ENCODE measurements at places on chromosomes 13 and 19.
A peak's percentile ranks its signal among the peaks of the same experiment; 100 is the strongest.

- no peak for DNase-seq
Measured at GRCh38 chr19:15895876-15896430, 1.9 kb downstream of the CYP4F2 start.

- peak; percentile 76 for DNase-seq
Measured at GRCh38 chr19:40598121-40598917, 2.9 kb upstream of the LTBP4 start.

DNA sequence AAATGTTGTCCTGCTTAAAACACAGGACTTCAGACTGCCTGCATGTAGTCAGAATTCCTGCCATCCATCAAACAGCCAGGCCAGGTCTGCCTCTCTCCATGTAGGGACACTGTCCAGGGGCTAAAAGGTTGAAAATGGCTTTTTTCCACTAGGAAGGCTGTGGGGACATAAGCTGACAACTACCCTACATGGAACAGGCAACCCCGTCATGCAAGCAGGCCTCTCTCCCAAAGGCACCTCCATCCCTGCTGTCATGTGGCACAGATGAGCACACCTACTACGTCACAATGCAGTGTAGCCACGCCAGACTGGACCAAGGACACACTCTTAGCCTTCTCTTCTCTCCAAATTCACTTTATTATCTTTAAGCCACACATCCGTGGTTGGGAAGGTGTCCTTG lies 40.8 kb downstream of the LATS2 start:
- no peak for DNase-seq

DNA sequence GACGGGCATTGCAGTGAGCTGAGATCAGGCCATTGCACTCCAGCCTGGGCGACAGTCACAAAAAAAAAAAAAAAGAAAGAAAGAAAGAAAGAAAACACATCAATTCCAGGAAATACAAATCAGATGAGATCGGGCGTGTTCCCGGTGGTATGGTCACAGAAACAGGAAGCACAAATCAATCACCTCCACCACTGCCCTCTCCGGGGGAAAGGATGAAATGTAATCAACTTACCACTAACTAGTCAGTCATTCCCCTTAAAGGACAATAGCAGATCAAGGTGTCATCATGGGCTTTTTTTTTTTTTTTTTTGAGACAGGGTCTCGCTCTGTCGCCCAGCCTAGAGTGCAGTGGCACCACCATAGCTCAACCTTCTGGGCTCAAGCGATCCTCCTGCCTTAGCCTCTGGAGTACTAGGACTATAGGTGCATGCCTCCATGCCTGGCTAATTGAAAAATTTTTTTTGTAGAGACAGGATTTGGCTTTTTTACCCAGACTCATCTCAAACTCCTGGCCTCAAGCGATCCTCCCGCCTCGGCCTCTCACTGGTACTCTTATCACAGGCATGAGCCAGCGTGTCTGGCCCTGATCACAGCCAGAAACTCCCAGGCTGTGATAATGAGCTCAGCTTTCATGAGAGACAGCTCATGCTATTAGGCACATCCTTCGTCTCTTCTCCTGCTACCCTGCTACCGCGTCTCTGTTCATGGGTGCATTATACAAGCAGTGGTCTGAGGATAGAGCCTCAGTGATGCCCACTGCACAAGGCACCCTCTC lies 6.8 kb upstream of the DPRX start:
- DNase-seq = no peak

GRCh38 chr19:40806423-40807146 lies 7.6 kb downstream of the EGLN2 start:
- peak; percentile 82 for DNase-seq

DNA sequence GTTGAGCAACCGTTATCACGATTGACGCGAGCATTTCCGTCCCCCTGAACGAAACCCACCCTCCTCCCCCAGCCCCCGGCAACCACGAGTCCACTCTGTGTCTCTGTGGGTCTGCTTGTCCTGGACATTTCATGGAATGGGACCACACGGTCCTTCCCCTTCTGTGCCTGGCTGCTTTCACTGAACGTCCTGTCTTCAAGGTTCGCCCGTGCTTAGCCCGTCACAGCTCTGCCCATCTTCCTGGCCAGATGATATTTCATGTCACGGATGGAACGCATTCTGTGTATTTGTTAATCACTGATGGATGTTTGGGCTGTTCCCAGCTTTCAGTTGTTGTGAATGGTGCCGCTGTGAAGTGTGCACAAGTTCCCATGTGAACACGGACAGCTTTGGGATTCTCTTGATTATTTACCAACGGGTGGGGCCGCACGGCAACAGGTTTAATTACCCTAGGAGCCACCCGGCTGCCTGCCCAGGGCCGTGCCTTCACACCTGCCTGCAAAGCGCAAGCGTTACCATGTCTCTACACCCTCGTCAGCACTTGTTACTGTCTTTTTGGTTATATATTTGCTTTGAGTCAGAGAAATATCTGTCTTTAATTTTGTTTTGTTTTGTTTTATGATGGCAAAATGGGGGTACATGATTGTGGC lies 42.5 kb downstream of the RASA3 start:
- no peak for DNase-seq

- DNase-seq = no peak
Measured at GRCh38 chr13:94419925-94420305, 59.6 kb downstream of the DCT start.

- no peak for DNase-seq
Measured at GRCh38 chr13:114070098-114070799, 62.2 kb downstream of the RASA3 start.

GRCh38 chr19:14544977-14545715 lies 15.8 kb downstream of the TECR start:
- DNase-seq = no peak

DNA sequence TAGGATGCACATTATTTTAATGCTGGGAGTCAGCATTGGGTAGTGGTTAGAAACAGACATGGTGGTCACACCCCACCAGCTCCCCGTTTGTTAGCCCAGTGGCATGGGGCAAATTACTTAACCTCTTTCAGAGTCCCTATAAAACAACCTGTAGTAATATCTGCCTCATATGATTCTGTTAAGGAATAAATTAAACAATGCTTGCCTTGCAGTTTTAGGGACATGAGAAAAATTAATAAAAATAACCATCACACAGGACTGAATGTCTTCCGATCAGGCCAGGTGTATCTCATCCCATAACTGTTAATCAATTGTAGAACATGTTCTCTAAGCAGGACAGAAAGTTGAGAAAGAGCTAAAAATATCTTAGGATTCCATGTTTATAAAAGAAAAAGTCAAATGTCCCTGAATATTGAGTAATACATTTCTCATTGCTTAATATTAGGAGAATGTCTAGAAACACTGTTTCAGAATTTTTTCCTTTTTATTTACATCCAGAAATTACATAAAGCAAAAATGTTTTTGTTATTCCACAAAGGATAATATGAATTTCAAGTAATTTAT lies 196.5 kb downstream of the GPC6 start:
- DNase-seq = no peak

GRCh38 chr19:38228491-38229439 lies 4.7 kb upstream of the DPF1 start:
- DNase-seq = no peak

DNA sequence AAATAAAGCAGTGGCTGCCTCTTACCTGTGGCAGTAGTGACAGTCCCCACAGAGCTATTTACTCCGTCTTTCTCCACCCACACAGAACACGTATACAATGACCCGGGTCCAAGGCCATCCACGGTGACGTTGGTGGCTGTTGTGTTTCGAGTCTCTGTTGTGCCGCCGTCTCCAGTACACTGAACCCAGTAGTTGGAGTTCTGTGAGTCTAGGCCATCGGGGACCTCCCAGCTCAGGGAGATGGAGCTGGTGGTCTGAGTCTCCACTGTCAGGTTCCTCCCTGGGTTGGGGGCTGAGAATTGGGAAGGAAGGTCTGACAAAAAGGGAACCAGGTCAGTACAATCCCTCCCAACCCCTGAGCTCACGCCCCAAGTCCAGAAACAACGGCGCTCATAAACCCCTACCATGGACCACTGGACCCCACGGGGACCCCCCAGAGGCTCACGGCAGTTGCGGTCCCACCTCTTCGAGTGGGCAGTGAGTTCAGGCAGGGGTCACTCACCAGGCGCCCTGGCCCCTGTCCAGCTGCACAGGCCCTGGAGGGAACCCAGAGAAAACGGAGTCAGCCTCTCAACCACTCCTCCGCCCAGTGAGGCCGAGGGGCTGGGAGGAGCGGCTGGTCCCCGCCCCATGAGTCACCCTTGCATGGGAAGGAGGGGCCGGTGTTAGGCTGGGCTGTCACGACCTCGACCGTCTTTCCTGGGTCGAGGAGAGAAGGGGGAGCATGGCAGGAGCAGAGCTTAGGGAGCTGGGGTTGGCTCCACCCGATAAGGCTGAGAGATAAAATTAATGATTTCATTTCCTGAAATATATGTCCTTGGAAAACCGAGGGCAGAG lies 2.4 kb downstream of the PTPRH start:
- DNase-seq = no peak

- DNase-seq = no peak
Measured at GRCh38 chr13:52405369-52405766, 604 bp downstream of the THSD1 start.

All from CD4-positive, alpha-beta memory T cell (primary cell).